ENCODE measurements at places on chromosomes 4 and X.

DNA sequence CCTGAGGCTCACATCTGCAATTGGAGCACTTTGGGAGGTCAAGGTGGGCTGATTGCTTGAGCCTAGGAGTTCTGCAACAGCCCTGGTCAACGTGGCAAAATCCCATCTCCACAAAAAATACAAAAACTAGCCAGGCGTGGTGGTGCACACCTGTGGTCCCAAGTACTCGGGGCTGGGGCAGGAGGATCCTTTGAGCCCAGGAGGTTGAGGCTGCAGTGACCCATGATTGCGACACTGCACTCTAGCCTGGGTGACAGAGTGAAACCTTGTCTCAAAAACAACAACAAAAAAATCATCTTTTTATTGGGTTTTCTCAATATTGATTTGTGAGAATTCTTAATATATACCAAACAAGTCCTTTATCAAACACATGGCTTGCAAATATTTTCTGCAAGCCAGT lies 64.9 kb downstream of the ANKRD17 start:
- DNase-seq = no peak

GRCh38 chr4:94758141-94758699 lies 465 bp downstream of the BMPR1B start:
- no peak for DNase-seq

DNA sequence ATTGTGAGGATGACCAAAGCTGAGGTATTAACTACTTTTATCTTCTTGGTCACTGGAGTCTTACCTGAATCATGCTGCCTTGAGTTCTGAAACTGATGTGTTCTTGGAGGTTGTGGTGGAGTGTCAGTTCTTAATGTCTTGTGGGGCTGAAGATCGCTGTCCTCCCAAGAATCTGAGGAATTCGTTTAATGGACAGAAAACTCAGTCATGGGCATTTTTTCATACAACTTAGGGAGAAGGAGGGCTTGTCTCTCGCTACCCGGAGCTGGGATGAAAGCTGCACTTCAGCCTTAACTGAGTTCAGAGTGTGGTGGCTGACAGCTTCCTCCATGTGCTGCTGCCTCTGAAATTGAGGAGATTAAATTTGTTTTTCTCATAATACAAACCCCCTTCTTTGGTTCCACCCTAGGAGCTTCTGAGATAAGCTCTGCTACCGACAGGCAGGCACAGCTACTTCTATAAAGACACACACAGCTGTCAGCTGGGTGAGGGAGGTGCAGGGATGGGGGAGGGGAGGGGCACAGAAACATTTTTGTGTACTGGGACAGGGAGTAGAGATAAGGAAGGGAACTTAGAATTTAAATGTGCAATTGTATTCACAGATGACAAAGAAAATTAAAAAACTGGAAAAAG lies 30.8 kb downstream of the RBBP7 start:
- no peak for DNase-seq

- DNase-seq = no peak
Measured at GRCh38 chr4:188783175-188783574, 643.9 kb downstream of the TRIML1 start.

GRCh38 chr4:124970011-124970410 lies 257.5 kb upstream of the ANKRD50 start:
- DNase-seq = no peak

GRCh38 chrX:118356154-118356701 lies 10.3 kb downstream of the WDR44 start:
- no peak for DNase-seq

DNA sequence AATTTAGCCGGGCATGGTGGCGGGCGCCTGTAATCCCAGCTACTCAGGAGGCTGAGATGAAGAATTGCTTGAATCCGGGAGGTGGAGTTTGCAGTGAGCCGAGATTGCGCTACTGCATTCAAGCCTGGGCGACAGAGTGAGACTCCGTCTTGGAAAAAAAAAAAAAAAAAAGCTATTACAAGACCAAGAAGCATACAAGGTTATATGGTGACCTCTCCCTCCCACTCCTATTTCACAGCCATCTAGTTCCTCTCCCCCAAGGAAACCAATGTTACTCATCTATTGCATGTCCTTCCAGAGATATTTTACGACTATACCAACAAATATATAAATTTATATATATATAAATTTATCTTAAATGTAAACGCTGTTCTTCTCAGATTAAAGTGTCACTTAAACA lies 3.2 kb downstream of the SLC9A7 start:
- DNase-seq = no peak

- no peak for DNase-seq
Measured at GRCh38 chrX:77788050-77788449, 2.0 kb upstream of the ATRX start.
